Activated CD4-positive, alpha-beta T cell treated with anti-CD3 and anti-CD28 coated beads, Interleukin-2, amount 50 U/mL, for 4 hours (primary cell): ENCODE measurements at places on chromosomes 3 and 15.

GRCh38 chr15:80703965-80704364 lies 8.9 kb downstream of the ABHD17C start:
- no peak for DNase-seq

- DNase-seq = no peak
These were observed 49.2 kb downstream of the TASOR start for GRCh38 chr3:56633602-56634535.

DNA sequence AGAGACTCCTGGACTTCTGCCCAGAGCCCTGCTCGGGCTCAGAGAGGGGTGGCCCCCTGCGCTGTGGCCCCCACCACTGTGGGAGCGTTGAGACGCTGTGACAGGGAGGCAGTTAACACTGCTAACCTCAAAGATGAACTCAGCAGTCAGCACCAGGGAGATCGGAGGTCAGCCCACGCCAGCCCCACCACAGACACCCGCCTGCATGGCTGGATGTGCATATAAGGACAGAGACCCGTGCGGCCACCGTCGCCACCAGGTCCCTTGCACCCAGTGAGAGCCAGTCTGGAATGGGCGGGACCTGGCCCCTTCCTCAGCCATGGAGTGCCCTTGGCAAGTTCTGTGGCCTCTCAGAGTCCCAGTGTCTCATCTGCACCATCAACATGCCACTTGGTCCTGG lies 48.5 kb upstream of the FURIN start:
- no peak for DNase-seq

DNA sequence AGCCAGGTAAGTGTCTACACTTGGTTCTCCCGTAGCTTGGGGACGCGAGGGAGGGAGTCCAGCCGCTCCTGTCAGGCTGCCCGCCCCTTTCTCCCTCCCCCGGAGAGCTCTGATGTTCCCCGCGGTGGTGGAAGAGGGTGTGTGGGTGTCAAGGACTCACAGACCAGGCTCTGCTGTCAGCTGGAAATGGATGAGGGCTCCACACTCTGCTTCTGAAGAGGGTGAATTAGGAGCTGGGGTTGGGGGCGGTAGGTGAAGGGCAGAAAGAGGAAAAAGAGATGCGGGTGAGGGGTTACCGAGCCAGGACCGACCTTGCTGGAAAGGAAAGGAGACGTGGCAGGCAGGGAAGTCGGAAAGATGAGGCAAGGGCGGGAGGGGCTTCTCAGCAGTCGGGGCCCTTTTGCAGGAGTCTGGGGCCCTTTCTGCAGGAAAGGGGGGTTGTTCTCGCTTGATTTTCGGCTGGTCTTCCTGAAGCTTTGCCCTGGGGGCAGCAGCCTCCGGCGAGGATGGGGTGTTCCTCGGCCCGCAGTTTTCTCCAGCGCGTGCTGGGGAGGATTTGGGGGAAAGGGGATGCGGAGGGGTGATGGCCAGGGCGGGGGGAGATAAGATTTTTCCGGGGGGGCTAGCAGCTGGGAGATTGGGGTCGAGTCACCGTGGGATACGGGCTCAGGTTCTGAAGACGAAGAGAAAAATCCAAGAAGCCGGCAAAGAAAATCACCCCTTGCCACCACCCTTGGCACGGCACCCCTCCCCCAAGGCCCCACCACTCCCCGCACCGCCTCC lies 602 bp upstream of the BAHD1 start:
- peak; percentile 29 for DNase-seq

DNA sequence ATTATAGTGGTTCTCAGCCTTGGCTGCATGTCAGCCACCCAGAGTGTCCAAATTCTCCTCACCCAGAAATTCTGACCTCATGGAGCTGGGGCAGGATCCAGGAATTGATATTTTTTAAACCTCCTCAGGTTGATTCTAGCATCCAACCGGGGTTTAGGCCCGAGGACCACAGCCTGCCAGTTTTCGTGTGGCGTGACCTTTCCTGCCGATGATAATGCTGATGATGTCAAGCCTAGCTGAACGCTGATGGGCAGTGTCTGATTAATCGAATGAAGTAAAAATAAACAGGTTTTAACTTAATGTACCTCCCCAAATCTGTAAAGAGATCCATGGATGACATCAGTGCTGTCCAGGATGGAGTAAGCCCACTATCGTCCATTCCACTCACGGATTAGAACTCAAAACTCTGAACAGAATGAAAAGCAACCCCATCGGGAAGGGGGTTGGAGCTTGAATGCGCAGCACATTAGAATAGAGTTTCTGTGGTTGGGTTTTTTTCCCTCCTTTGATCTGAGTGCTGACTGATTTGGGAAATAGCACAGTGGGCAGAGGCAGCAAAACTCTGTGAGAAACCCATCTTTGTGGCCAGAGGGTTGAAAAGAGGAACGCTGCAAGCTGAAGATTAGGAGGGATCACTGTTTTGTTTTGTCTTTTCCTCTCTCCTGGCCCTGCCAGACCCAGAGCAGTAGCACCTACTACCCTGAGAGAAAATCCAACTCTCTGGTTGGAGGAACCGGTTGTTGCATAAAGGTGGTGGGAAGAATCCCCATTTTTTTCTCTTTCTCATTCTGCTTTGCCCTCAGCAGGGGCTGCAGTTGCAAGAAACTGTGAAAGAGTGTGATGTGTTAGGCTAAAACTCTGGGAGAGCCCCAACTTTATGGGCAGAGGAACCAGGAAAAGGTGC lies 153.9 kb downstream of the APBA2 start:
- no peak for DNase-seq

DNA sequence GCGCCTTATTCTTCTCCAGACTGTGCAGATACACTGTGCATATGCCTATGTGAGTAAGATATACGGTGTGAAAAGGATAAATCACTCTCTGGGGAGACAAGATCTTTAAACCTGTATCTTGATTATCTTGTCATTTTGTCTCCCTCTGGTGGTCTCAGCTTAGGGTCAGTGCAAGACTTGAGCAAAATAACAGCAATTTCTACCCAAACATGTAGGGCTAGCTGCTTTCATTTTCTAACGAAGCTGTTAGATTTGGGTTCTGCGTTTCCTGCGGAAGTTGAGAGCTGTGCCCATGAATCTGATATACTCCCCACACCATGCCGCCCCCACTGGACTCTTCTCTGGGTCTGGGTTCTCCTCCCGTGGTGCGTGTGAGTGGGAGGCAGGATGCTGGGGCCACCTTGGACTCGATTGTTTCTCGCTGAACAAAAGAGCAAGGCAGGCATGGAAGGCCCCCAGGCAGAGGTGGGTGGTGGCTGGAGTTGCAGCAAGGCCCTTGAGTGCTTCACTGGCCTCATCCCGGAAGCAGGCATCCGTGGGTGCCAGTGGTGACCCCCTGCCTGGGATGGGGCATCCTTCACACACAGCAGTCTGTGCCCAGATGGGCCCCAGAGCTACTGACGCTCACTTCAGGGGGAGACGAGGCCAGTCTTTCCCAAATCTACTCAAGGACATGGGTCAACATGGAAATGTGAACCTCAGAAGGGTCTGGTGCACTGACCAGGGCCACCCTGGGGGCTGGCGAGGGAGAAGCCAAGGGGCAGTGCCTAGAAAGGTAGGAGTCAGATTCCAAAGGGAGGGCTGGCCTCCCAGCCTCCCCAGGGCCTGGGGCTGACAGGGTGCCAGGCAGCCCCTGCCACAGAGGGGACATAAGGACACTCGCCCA lies 179.6 kb downstream of the NSMCE3 start:
- no peak for DNase-seq

DNA sequence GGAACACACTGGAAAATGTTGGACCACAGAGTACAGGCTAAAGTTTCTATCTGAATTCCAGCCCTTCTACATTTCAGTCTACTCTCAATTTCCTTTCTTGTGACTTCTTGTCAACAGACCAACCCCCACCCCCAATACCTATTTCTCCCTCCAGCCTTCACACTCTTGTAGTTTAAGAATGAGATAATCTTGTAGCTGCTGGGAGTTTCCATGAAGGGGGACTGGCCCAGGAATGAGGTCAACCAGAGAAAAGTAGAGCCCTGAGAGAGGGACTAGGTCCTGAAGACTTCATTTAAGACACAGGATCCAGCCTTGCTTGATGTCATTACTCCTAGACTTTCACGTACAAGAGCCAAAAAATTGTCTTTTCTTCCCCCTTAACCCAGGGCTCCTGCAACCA lies 29.5 kb upstream of the FAM107A start:
- no peak for DNase-seq

DNA sequence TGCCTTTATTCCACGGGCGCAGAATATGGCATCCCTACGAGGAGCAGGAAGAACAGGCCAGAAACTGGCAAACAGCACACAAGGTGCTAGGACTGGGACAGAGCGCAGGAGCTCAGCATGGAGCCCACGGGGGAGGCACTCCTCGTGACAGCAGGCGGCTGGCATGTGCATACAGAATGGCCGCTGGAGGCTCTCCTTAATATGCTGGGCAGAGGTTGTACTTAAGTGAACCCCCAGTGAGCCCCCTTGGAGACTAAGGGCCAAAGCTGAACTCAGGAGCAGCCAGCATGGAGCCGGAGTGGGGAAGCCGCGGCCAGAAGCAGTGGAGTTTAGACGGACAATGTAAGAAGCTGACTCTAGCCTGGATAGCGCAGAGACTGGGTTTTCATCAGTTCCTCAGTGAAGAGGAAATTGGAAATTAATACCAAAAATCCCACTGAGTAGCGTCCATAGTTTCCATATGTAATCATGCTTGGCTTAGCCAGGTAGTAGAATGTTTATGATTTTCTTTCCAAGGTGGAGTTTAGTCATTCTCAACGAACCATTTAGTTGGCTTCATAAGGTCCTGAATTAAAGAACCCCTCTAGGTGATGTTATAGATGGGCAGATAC lies 69.4 kb downstream of the EPHB3 start:
- DNase-seq = no peak

- DNase-seq = no peak
These were observed 2.3 kb downstream of the SERF2 start for GRCh38 chr15:43794269-43795037.

DNA sequence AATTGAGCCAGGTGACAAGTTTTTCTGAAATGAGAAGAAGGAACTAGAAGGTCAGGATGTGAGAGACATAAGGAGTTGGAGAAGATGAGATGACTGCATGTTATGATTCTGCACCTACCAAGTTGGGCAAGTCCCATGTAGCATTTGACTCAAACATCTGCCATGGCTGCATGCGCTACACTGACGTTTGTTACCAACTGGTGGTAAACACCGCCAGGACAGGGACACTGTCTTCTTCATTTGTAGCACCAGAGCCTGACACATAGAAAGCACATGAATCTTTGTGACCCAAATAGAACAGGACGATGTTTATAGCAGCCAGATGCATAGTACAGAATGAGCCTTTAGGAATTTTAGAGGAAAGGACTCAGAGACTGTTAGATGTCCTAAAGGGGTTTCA lies 236.7 kb downstream of the MYRIP start:
- DNase-seq = no peak

DNA sequence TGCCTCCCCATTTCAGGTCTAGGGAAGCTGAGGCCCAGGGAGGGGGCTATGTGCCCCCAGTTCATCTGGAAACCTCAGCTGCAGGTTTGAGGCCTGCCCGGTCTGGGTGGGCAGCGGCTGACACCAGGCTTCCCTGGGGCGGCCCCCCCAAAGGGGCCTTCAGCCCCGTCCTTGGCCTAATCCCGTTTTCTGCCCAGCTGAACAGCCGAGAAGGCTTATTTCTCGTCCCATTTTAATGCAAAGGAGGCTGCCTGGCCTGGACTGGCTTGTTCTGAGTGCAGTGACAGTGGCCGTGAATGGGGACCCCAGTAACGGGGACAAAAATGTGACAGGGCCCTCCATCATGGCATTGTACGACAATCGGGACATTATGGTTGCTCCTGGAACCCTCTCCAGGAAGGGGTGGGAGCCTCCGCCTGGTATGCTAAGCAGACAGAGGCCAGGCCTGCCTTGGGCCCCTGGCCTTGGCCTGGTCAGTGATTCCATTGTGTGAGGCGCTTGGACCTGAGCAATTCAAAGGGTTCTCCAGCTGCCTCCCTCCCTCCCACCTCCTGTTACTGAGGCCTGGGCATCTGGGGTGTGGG lies 93.9 kb downstream of the WNT7A start:
- DNase-seq = no peak

DNA sequence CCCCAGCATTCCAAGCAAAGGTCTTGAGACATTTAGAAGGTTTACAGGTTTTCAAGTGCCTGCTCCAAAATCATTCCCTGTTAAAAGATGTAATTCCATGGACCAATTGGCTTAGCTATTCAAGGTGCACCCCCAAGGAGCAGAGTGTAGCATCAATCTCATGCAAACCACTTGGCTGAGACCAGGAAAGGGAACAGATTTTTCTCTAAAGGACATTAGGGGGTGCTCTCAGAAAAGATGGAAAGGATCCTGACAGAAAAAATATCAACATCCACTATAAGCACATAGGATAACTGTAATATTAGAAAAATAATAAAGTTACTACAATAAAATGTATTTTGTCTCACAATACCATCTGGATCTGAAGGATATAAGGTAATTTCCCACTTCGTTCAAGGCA lies 328.0 kb upstream of the CDIN1 start:
- DNase-seq = no peak

- no peak for DNase-seq
These were observed 3.7 kb downstream of the CIB1 start for GRCh38 chr15:90230071-90230494.

GRCh38 chr3:69579306-69580041 lies 159.8 kb upstream of the MITF start:
- no peak for DNase-seq

- DNase-seq = no peak
These were observed 34.4 kb downstream of the DET1 start for GRCh38 chr15:88512078-88512477.

GRCh38 chr15:75073197-75073596 lies 49.8 kb downstream of the PPCDC start:
- no peak for DNase-seq

DNA sequence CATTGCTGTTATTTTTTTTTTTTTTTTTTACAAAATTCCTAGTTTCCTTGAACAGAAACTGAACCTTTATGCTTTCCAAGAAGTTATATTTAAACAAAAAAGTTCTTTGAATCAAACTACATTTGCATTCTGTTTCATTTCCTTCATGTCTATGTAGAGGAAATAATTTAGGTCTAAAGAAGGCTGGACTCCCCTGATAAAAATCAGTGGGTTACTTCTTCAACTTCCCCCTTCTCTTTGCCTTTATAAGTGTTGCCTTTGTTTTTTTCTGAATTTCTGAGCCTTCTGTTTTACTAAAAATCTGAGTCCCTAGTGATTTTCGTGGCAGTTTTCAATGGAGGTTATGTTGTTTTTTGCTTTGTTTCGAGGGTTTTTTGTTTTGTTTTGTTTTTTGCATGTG lies 152.8 kb downstream of the CHDH start:
- no peak for DNase-seq
